ENCODE measurements at places on chromosomes 4 and X.
A peak's percentile ranks its signal among the peaks of the same experiment; 100 is the strongest.

GRCh38 chr4:138897811-138898226, 117.8 kb upstream of the NOCT start:
- H3K36me3 ChIP-seq, result peaks cover 1% of the 10 kb centered on the region
- H3K27me3 ChIP-seq, result no peaks in the 10 kb centered on the region
- no peak for DNase-seq

GRCh38 chrX:135543924-135544323, 23.5 kb downstream of the INTS6L start:
- no peaks in the 10 kb centered on the region for H3K27me3 ChIP-seq
- DNase-seq, result no peak
- H3K36me3 ChIP-seq, result peaks cover 11% of the 10 kb centered on the region
- peaks cover 24% of the 10 kb centered on the region for H3K4me1 ChIP-seq

- H3K36me3 ChIP-seq, result no peaks in the 10 kb centered on the region
- no peak overlapping the region for H3K4me3 ChIP-seq
- H3K27me3 ChIP-seq, result no peaks in the 10 kb centered on the region
- no peak overlapping the region for H3K27ac ChIP-seq
- no peak for DNase-seq
Measured at GRCh38 chrX:106397788-106398538, 213.8 kb upstream of the RADX start.

GRCh38 chr4:183107891-183108459, 8.9 kb downstream of the WWC2 start:
- no peak for DNase-seq
- no peaks in the 10 kb centered on the region for H3K36me3 ChIP-seq
- no peak overlapping the region for H3K27ac ChIP-seq

GRCh38 chrX:81021478-81021877, 180.2 kb downstream of the HMGN5 start:
- H3K27me3 ChIP-seq, result no peaks in the 10 kb centered on the region
- no peak overlapping the region for H3K4me3 ChIP-seq
- H3K36me3 ChIP-seq, result peaks cover 2% of the 10 kb centered on the region
- no peaks in the 10 kb centered on the region for H3K4me1 ChIP-seq
- H3K27ac ChIP-seq, result no peak overlapping the region

GRCh38 chrX:41695426-41695825, 6.7 kb downstream of the GPR34 start:
- DNase-seq, result peak; percentile 33
- H3K36me3 ChIP-seq, result peaks cover 1% of the 10 kb centered on the region
- H3K4me3 ChIP-seq, result peak overlapping the region; percentile 47
- H3K27me3 ChIP-seq, result no peaks in the 10 kb centered on the region
- H3K27ac ChIP-seq, result peak overlapping the region; percentile 5

DNA sequence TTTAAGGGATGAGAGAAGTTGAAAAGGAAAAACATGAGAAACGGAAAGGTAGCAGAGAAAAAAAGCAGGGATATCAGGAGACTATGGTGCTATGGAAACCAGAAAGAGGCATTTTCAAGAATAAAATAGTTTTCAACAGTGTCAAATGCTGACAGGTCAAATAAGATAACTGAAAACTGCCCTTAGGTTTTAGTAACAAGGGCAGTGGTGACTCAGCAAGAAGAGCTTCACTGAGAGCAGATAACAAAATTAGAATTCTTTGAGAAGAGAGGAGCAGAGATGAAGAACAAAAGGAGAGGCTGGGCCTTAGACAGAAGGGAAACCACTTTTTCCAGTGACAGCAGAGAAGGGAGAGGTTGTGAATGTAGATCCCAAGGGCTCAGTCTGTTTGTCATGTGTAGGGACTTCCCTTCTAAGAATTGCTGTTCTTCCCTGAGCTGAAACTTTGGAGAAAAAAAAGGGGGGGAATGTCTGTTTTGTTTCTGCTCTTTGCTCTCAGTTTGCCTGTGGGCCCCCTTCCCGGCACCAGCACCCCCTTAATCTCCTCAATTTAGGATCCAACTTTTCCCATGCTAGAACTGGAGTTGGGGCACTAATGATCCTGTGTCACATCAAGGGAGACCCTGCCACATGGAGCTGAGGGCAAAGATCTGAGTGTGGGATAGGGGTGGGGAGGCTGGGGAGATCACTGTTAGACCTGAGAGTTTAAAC, 26.8 kb upstream of the MAGEA10 start:
- no peaks in the 10 kb centered on the region for H3K4me1 ChIP-seq
- H3K27me3 ChIP-seq, result no peaks in the 10 kb centered on the region
- no peaks in the 10 kb centered on the region for H3K36me3 ChIP-seq
- no peak overlapping the region for H3K27ac ChIP-seq
- no peak for DNase-seq

DNA sequence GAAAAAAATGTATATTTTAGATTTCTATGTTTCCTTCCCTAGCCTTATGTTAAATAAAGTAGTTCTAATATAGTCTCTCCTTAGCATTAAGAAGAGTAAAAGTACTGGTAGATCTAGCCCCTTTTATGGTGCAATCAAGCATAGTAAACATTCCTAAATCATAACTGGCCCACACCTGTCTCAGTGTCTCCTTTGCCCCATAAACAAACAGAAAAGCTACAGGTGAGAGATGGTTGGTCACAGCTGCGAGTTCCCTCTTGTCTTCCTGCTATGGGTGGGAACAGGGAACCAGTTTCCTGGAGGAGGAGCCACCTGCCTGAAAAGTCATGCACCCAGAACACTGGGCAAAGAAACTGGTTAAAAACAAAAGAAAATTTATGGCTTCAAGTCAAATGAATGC, 16.6 kb downstream of the SOWAHB start:
- H3K27me3 ChIP-seq, result peaks cover 56% of the 10 kb centered on the region
- H3K36me3 ChIP-seq, result no peaks in the 10 kb centered on the region
- H3K4me3 ChIP-seq, result no peak overlapping the region
- H3K27ac ChIP-seq, result no peak overlapping the region
- H3K4me1 ChIP-seq, result no peaks in the 10 kb centered on the region
- DNase-seq, result no peak

DNA sequence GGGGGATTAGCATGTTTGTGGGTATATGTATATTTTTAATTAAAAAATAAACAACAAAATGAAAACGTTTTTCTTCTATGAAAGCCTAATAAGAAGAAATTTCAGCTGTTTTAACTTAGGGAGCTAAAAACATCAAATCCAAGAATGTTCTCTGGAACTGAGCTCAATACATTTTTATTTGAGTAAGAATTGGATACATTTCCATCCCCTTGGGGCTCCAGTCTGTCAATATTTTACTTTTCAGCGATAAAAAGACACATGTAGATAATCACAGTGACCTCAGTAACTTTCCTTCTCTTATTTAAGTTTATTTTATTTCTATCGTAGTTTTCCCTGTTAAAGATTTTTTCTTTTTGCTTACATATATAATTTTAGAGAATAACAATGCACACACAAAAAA, 59.3 kb downstream of the ELOVL6 start:
- H3K27me3 ChIP-seq, result no peaks in the 10 kb centered on the region
- H3K4me1 ChIP-seq, result no peaks in the 10 kb centered on the region
- no peak for DNase-seq
